ENCODE measurements at places on chromosomes 12 and 14.
A peak's percentile ranks its signal among the peaks of the same experiment; 100 is the strongest.

DNA sequence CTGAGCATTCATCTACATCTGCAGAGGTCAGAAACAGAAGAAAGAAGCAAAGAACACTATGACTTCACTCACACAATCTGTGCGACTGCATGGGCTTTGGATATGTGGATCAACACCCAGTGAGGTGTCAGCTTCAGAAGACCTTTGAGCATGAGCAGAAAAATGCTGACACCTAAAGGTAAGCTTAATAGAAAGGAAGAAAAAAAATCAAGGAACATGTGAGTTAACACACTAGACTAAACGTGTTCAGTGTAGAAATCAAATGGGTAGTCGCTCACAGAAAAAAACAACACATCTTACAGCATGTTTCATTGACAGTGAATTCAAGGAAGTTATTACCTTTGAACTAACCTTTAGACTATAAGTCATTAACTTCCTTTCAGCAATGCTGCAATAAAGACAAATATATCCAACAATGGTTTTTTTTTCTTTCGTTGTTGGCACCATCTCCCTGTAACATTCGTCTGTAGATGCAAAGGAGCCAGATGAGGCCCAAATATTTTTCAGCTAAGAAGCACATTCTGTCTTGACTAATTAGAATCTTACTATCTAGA, 30.9 kb downstream of the RTRAF start:
- H3K27me3 ChIP-seq, result peaks cover 8% of the 10 kb centered on the region
- H3K4me3 ChIP-seq, result no peak overlapping the region
- H3K4me1 ChIP-seq, result peaks cover 11% of the 10 kb centered on the region
- DNase-seq, result no peak
- peaks cover 5% of the 10 kb centered on the region for H3K36me3 ChIP-seq

DNA sequence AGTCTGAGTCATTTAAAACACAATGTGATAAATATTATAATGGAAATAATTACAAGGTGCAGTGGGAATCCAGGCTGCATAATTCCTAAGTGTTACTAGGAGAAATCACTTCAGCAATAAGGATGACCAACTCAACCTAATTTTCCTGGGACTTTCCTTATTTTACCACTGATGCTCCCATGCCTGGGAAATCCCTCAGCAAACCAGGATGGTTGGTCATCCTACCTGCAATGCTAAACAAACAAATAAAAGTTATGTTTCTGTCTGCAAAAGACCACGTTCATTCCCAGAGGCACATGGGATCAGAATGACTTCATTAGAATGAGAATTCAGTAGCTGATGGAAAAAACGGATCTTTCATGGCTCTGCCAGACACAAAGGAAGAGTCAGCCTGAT, 130.8 kb upstream of the RAP1B start:
- H3K4me1 ChIP-seq, result peaks cover 22% of the 10 kb centered on the region
- no peaks in the 10 kb centered on the region for H3K27me3 ChIP-seq
- no peak overlapping the region for H3K27ac ChIP-seq
- no peaks in the 10 kb centered on the region for H3K36me3 ChIP-seq
- DNase-seq, result no peak

DNA sequence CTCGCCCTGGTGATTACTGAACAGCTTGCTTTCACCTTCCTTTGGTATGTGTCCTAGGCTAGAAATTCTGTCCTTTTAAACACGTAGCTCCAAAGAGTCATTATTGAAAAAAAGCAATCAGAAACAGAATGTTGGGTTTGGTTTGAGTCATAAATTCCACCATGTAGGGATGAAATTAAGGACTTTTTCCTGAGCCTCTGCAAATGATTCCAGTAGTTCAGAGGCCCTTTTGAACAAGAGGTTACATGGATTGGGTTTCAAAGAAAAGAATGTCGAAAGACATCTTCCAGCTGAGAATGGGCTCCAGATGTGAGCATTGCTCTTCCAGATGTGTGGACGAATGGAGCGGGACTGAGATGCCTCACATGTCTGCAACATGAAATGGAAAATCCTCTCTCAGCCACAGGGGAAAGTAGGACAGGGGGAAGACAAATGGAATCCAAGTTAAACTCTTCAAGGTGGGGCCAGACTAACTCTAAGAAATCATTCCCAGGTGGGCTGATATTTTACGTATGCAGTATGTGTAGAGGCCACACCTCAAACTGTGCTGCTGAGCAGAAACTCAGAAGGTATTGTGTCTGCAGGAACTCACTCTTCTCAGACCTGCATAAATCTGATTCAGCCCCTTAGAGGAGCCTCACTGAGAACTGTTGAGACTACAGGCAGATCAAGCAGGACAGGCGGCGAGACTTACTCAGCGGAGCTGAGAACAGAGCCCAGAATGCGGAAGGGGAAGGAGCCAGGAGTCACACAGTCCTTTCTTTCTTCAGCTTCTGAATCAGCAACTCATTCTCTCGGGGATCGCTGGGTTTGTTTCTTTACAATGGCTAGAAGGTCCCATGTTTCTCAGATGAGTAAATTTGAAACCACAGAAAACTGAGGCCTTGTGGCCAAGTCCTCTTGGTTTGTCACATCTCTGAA, 23.3 kb upstream of the EMP1 start:
- H3K4me3 ChIP-seq, result no peak overlapping the region
- H3K27me3 ChIP-seq, result peaks cover 63% of the 10 kb centered on the region
- H3K36me3 ChIP-seq, result peaks cover 2% of the 10 kb centered on the region
- peaks cover 7% of the 10 kb centered on the region for H3K4me1 ChIP-seq
- H3K27ac ChIP-seq, result no peak overlapping the region
- no peak for DNase-seq

DNA sequence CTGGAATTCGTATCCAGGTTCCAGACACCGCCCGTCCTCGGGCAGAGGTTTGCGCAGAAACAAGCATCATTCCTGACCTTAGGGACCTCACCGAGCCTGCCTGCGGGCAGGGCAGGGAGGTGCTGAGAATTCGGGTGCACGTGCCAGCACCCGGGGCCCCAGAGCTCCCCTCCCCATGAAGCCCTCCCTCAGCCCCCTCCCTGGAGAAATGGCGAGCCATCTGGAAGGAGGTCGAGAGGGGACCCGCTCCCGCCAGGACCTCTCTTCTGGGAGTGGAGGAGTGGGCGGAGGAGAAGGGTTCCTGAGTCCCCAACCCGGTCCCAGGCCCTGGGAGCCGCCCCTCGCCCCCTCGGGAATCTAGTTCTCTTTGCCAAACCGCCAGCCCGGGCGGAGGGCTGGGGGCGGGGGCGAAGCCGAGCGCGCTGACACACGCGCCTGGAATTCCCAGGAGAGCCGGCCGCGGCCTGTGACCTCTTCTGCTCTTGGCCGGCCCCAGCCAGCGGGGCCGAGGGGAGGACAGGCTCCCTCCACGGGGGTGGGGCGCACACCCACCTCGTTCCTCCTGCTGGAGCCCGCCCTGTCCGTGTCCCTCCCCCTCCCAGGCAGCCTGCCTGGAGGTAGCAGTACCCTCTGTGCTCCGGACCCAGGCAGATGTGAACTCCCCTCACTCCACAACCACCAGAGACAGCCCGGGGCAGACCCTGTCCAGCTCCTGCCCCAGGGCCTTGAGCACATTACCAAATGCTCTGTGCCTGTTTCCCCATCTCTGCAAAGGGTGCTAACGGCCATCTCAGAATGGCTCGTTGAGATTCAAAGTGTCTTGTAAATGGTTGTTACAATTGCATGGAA, 23.0 kb upstream of the GPR132 start:
- H3K4me3 ChIP-seq, result peak overlapping the region; percentile 72
- peaks cover 27% of the 10 kb centered on the region for H3K4me1 ChIP-seq
- peak overlapping the region; percentile 87 for H3K27ac ChIP-seq
- no peak for DNase-seq
- H3K36me3 ChIP-seq, result peaks cover 13% of the 10 kb centered on the region
- no peaks in the 10 kb centered on the region for H3K27me3 ChIP-seq

DNA sequence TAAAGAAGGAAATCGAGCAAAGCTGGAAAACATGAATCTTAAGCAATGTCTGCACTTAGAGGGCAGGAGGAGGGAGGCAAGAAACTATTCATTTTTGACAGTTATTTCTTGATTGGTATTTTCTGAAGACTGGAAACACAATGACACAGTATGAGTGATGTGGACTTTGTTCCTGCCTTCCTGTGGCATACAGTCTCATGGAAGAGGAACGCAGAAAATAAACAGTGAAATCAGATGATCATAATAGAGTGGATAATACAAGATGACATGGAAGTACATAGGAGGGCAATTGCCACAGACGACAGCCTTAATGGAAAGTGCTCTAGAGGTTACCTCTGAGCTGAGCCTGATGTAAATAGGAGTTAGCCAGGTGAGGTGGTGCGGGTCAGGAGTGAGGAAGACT, 140.4 kb upstream of the MAX start:
- no peaks in the 10 kb centered on the region for H3K27me3 ChIP-seq
- no peak overlapping the region for H3K27ac ChIP-seq
- no peaks in the 10 kb centered on the region for H3K36me3 ChIP-seq
- H3K4me3 ChIP-seq, result no peak overlapping the region

DNA sequence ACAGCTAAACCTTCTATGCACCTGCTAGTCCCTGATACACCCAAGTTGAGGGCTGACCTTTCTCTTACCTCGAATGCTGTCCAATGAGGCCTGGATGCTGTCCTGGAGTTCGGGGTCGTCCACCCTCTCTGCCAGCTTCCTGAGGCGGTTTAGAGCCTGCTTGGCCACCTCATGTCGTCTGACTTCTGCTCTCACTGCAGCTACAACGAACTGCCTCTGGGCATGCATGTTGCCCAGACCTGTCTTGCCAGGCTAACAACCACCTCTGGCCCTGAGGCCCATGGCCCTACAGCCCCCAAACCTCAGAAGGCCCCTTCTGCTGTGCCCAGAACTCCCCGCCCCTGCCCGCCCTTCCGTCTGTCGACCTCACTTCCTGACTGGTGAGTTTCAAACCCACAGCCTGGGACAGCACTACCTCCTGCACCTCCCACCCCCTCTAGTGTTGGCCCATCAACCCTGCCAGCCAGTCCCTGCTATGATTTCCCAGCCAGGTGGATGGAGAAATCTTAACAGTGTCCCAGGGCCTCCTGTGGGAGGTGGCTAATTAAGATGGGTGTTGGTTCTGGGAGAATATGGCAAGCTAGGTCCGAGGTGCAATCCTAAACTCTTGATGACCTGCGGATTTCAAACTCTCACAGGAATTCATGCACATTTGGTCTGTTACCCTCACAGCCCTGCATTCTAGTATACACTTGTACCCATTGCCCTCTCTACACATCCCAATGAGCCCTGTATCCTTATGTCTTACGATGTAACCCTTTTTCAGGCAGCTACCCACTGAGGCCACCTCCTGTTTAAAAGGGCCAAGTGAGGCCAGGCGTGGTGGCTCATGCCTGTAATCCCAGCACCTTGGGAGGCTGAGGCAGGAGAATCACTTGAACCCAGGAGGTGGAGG, 2.7 kb upstream of the TSPAN31 start:
- H3K27me3 ChIP-seq, result no peaks in the 10 kb centered on the region
- H3K36me3 ChIP-seq, result peaks cover 58% of the 10 kb centered on the region
- peak overlapping the region; percentile 97 for H3K27ac ChIP-seq
- H3K4me1 ChIP-seq, result peaks cover 46% of the 10 kb centered on the region

DNA sequence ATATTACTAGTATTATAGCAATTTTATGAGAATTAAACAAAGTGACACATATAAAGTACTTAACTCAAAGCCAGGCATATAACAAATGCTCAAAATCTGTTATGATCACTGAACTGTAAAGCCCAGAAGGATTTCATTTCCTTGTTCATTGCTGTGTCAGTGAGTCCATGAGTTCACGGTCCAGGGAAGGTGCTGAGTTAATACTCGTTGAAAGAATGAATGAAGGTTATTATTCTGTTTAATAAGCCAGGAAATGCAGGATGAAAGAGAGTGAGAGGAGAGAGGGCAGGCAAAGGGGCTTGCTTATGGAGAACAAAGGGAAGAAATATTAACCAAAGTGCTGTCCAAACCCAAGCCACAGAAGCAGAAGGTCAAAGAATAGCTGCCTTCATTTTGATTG, 40.2 kb upstream of the NT5DC3 start:
- H3K27ac ChIP-seq, result peak overlapping the region; percentile 84
- no peaks in the 10 kb centered on the region for H3K36me3 ChIP-seq
- peaks cover 11% of the 10 kb centered on the region for H3K4me1 ChIP-seq
- no peak for DNase-seq

DNA sequence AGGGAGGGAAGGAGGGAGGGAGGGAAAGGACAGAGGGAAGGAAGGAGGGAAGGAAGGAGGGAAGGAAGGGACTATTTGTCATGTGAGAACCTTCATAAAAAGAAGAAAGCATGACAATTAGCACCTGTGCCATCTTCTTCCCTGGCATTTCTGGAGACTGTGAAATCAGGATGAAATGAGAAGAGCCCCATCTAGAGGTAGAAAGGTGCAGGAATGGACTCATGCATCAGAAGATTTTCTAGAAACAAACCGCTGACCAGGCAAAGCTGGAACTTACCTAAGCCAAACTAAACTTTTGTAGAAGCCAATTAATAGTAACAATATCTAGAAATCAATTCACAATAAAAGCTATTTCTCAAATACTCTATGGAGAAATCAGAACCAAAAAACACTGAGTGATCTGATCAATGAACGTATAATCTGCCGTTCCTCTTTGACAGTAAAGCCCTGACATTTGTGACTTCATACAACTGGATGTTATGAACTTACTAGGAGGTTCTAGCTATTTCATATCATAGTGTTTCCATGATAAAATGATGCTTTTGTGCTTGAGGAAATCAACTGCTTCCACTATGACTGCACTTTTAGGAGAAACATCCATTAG, 24.4 kb upstream of the CRACR2A start:
- no peaks in the 10 kb centered on the region for H3K27me3 ChIP-seq
- no peak overlapping the region for H3K27ac ChIP-seq
- no peaks in the 10 kb centered on the region for H3K4me1 ChIP-seq

DNA sequence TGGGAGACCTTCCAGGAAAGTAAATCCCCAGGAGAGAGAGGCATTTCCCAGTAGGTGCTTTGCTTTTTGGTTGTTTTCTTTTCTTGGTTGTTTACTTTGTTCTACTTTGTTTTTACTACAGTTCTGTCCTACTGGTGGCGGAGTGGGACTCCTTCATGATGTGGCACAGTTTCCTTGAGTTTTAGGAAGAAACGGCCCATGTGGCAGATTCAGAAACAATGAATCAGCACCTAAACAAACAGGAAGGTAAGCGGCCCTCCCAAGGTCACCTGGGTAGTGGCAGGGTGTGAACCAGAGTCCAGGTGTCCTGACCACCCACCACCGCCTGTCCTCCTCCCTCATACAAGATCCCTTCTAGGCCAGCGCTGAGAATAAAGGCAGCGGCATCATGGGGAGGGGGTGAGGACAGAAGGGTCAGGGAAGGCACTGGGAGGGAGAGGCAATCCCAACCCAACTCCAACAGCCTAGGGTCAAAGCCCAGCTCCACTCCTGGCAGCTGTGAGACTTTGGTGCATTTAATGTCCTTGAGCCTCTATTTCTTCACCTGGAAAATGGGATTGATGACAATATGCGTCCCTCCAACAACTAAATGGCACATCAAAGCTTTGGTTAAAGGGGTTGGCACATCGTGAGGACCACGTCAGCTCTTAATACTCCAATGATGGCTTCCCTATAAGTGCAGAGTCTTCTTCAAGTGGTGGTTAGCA, 111.5 kb upstream of the BCL2L14 start:
- H3K27me3 ChIP-seq, result no peaks in the 10 kb centered on the region
- no peak overlapping the region for H3K27ac ChIP-seq
- no peak for DNase-seq
- H3K4me1 ChIP-seq, result peaks cover 13% of the 10 kb centered on the region
- H3K4me3 ChIP-seq, result no peak overlapping the region
- peaks cover 3% of the 10 kb centered on the region for H3K36me3 ChIP-seq

All from effector memory CD8-positive, alpha-beta T cell (primary cell).